Activated naive CD4-positive, alpha-beta T cell (primary cell): ENCODE measurements at places on chromosomes 3 and 15.
A peak's percentile ranks its signal among the peaks of the same experiment; 100 is the strongest.

GRCh38 chr3:171615281-171615680 lies 155.1 kb upstream of the TNIK start:
- no peak for DNase-seq

- DNase-seq = no peak
Measured at GRCh38 chr15:97077975-97078374, 747.5 kb downstream of the NR2F2 start.

GRCh38 chr15:31483053-31483985 lies 156.7 kb downstream of the KLF13 start:
- DNase-seq = no peak

DNA sequence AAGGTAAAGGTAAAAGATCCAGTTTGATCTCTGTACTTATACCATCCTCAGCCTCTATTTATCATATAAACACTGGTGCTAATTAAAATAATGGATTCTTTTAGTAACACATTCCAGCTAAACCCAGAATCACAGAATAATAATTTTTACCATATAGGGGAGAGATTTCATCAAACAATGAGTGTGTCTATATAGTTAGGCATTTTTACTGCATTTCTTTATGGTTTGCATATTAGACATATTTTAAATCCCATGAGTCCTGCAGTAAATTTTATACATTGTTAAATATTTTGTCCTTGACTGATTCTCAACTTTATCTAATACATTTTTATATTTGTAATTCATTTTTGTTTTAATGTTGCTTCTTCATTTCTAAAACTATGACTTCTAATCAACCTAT lies 323.7 kb upstream of the AGTR1 start:
- no peak for DNase-seq

GRCh38 chr3:38151667-38152265 lies 13.3 kb downstream of the MYD88 start:
- DNase-seq = no peak

- DNase-seq = peak; percentile 45
Measured at GRCh38 chr15:74433592-74434262, at the start of gene SEMA7A. Gene SEMA7A (minus strand): TSS chr15:74433958. CDS start chr15:74433918, 40 bp downstream.

- no peak for DNase-seq
Measured at GRCh38 chr3:135650309-135650708, 315.2 kb upstream of the PPP2R3A start.

DNA sequence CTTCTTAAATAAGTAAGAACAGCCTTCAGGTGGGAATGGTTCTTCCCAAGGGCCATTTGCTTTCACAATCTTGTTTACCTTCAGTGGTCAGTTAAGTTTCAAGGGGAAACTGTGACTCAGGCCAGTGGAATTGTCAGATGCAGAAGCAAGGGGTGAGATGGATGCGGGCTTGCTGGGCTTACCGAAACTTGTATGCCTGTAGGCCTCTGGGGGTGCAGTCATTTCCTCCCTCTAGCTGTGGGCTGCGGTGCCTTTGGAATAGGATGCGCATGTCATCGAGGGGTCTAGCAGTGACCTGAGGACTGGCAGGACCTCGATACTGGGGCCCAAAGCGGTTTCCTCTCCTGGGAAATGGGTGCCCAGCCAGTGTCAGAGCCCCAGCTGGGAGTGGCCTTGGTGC lies 121.6 kb downstream of the EEFSEC start:
- DNase-seq = no peak

- no peak for DNase-seq
Measured at GRCh38 chr15:40412095-40412759, 6.6 kb downstream of the IVD start.

- no peak for DNase-seq
Measured at GRCh38 chr15:31471731-31472430, 145.2 kb downstream of the KLF13 start.

GRCh38 chr3:151563305-151563704 lies 102.4 kb upstream of the IGSF10 start:
- no peak for DNase-seq

DNA sequence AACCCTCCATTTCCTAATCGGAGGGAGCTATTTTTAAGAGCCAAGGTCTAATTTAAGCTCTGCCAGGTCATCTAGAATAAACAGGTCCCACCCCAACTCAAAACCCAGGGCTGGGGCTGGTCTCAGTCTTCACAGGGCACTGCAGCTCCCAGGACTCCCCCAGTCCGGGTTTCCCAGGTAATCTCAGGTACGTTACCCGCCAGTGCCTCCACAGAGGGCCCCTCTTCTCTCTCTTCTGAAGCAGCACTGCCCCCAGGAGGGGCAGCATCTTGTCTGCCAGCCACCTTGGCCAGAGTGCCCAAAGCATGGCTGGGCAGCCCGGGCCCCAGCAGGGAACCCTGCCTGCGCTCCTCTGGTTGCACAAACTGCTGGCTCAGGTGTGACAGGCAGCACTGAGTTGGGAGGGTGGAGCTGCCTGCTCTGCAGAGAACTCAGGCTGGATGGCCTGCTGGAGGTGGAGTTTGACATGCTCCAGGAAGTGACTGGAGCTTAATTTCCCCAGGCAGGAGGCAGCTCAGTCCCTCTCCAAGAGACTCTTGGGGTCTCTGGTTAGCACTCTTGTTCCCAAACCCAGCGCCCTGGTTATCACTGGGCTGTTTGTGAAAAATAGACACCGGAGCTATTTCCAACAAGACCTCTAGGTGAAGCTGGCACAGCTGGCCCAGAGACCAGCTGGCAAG lies at the start of gene PLA2G4F:
Gene PLA2G4F (minus strand): TSS at position 394 of the 680 bp plus-strand sequence. CDS start 87 bp downstream, at position 307.
- DNase-seq = no peak

DNA sequence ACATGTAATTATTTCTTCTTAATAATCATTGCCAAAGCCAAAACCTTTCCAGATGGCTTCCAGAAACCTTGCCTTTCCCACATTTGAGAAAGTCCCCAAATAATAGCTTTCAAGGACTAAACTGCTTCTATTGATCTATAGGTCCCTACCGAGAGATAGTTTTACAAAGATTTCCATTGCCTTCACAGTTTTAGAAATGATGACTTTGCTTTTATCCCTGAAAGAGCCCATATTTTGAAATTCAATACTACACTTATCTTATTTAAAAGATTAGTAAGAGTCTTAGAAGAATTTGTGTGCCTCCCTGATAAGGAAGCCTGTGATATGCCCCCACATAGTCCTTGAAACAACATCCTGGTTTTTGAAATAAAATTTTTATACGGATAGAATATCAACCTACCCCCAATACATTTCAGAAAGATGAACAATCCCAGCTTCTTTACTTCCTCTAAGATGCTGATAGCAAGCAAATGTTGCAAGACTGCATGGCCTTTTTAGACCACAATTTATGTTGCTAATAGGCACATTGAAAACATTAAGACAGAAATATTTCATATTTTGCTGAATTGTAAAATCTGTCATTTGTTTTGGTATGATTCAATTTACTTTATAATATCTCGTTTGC lies 146.3 kb downstream of the TMCO5A start:
- no peak for DNase-seq

GRCh38 chr3:186751480-186751879 lies 31.9 kb upstream of the EIF4A2 start:
- DNase-seq = no peak

GRCh38 chr3:155870945-155871745 lies 695 bp downstream of the GMPS start:
- DNase-seq = no peak

- no peak for DNase-seq
Measured at GRCh38 chr3:187044206-187044605, 95.1 kb downstream of the RPL39L start.

DNA sequence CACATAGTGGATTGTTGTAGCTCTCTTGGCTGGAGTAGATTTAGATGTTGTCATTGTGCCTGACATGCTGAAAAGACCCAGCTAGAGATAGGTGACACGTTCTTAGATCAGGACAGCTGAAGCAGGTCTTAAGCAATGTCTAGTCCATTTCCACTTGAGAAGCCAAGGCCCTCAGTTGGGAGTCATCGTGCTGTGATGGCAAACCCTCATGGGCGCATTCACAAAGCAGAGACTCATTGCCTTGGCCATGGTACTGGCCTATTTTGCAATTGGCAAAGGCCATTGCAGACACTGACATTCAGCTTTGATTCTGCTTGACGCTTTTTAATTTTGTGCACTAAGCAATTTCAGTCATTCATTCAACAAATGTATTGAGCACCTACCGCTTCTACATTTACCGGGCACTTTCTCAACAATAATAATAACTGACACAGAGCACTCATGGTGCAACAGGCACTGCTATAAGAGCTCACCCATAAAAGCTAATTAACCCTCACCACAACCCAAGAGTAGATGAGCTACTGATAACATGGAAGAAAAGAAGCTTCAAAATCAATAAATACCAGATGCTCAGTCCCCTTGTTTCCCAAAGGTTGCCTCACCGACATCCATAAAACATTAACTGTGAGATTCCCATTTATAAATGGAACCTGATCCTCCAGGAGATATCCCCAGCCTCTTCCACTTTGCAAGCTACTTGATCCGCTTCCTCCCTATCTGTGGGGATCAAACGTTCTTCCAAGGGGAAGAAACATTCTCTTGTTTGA lies 200.1 kb downstream of the TLE3 start:
- DNase-seq = no peak

DNA sequence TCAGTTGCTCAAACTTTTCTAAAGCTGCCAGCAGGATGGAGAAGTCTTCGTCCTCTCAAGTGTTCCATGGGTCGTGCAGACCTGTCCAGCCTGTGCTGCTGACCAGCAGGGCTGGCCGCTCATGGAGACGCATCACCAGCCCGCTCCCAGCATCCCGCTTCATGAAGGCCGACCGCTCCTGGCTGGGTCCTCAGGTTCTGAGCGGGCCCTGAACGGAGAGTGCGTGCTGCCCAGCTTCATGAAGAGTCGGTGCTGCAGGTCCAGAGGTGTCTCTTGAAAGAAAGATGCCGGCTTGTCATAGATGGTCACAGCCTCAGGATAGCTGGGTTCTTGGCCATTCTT lies 75.8 kb upstream of the KCNAB1 start:
- DNase-seq = no peak

DNA sequence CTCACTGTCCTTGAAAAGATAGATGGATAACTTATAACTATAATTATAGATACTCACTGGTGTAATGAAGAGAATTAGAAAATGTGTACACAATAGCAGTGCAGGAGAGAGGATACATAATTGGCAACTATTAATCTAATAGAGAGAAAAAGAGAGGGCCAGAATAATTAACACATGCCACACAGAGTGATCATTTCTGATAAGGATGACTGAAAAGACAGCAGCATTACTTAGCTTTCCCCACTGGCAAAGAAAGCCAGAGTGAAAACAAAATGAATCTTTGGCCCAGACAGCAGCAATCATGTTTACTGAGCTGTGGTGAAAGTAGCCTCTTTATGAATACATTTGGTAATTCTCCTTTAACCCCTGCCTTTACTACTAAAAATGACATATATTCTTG lies 493.3 kb upstream of the ROBO1 start:
- DNase-seq = no peak

DNA sequence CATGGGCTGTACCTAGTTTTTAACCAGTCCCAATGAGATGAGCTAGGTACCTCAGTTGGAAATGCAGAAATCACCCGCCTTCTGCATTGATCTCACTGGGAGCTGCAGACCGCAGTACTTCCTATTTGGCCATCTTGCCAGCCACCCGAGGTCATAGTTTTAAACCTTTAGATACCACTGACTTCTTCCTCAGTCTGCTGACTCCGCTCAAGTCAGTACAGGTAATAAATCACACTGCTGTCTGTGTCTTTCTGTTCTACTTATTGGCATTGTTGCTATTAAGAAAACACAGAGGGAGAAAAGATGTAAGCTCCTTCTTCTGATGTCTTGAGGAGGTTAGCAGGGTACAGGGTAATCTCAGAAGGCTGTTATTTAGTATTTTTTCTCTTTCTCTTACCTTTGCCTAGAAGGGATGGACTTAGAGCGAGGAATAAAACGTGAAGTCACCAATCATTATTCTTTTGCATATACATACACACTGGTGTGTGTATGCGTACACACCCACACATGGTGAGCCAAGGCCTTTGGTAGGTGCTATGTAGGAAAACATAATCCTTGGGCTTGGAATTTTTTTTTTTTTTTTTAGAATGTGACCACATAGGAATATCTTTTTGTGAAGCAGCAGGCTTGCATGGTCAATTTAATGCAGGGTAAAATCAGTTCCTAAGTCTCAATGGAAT lies 197.2 kb downstream of the EDEM1 start:
- no peak for DNase-seq

- no peak for DNase-seq
Measured at GRCh38 chr3:130621824-130622223, 104.8 kb downstream of the COL6A6 start.

DNA sequence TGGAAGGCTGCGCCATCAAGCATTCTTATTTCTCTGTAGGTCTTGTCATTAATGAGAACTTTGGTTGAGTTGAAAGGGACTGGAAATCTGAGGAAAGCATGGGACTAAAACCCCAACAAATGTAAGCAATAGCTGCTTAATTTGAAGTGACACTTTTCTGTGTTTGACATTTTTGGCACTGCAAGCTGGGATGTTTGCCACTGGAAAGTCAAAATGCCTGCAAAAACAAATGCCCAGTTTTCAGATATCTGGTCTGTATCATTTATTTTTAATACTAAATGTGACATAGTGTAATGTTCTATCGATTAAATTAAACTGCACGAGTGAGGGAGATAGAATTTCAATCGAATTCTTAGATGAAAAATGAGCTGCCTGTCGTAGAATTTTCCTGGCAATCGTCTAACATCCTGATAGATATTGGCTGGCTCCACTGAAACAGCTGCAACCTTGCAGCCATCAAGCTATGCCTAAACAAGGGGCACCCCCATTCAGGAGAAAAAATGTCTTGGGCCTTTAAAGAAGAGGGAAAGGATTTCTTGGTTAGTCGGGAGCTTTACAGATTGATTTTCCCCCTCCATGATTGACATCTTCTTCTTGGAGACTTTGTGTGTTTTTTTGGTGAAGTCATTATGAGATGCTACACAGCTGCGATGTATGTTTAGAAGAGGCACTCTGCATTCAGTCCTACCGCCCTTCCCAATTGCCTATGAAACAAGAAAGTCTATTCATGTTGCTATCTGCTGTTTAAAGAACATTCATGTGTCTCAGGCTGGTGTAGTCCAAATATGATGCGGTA lies 316.7 kb upstream of the TBL1XR1 start:
- no peak for DNase-seq

DNA sequence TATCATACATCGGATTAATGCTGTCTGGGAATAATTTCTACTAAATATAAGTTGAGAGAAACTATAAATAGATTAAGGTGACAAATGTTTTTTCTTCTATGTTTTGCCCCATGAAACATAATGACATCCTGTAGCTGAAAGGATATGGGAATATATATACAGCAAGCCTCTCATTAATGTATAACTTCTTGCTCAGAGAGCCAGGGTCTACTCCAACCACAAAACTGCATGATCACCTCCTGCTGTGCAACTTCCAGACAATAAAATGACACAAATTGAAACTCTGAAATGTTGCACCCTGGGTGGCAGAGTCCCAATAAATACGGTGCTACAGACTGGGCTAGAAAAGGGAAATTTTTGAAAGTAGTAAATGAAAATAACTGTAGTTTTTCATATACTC lies 571.9 kb upstream of the CBLB start:
- no peak for DNase-seq

GRCh38 chr15:98231696-98232440 lies 271.4 kb downstream of the ARRDC4 start:
- no peak for DNase-seq

GRCh38 chr15:78930577-78931388 lies 14.1 kb downstream of the CTSH start:
- no peak for DNase-seq
